H9 (cell line): ENCODE measurements at places on chromosomes 7 and 10.

- DNase-seq, result peak; percentile 33
Measured at GRCh38 chr10:35794703-35795102, 152.6 kb upstream of the FZD8 start.

DNA sequence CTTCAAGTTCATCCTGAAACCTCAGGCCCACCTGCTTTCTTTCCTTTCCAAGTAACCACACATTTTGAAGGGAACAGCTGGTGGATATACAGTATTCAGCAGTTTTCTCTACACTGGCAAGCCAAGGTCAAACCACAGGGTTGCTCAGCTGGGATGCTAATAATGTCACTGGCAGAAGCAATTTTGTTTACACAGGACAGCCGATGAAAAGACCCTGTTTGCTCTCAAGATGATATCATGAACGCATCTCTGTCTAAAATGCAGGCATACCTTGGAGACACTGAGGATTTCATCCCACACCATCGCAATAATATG lies 186.2 kb downstream of the USP6NL start:
- no peak for DNase-seq

DNA sequence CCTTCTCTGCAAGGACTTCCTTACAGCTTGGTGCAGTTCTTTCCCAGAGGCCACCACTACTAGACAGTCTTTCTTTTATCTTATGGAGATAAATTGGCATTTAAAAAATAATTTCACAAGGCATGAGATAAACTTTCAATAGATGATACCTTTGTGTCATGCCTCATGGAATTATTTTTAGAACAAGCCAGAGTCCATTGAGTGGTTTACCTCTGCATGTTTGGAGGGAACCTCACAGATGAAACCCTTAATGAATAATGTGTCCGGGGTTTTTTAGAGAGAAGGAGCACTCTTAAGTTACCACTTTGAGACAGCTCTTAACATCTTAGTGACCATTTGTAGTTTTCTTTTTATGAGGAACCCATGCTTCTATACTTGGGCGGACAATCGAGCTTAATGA lies 17.2 kb downstream of the NODAL start:
- DNase-seq, result no peak

DNA sequence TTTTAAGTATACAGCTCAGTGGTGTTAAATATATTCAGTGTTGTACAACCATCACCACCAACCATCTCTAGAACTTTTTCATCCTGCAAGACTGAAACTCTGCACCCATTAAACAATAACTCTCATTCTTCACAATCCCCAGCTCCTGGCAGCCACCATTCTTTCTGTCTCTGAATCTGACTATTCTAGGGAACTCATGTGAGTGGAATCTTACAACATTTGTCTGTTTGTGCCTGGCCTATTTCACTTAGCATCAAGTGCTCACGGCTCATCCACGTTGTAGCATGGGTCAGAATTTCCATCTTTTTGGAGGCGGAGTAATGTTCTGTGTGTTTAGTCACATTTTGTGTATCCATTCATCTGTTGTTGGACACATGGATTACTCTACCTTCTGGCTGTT lies 40.8 kb upstream of the PFKFB3 start:
- DNase-seq, result no peak
